ENCODE measurements at places on chromosomes 2 and 18.
A peak's percentile ranks its signal among the peaks of the same experiment; 100 is the strongest.

- DNase-seq: no peak
Observed at GRCh38 chr2:151654891-151655290, 79.4 kb downstream of the NEB start.

DNA sequence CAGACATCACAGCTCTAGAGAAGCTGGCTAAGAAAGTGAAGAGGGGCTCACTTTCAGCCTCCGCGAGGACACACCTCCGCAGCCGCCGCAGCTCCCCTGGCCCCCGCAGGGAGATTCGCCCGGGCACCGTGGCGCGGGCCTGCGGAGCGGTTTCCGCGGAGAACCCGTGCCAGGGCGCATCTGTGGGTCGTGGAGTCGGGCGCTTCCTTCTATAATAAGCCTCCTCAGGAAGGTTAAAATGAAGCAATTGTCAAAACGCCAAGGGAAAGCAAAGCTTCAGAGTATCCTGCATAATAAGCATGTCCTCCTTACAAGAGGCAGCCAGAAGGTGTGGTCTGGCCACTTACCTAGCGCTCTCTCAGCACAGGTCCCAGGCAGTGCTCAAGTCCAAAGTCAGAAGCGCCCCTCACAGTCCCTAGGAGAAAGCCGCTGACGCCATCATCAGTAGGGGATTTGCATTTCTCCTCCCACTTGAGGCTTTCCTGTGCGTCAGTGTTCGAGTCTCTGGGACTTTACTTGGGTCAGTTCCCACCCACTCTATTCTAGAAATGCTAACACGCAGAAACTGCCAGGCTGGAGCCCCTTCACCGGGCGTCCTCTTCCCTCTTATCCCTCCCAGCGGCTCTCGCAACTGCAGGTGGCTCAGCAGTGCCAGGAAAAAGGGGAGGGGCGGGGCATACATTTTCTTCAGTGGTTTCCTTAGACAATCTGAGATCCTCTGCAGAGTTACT, at the start of gene STAT4:
STAT4 (minus strand) TSS at position 395 of the 731 bp plus-strand sequence. CDS start 2,791 bp downstream, outside the sequence.
- DNase-seq: peak; percentile 85

DNA sequence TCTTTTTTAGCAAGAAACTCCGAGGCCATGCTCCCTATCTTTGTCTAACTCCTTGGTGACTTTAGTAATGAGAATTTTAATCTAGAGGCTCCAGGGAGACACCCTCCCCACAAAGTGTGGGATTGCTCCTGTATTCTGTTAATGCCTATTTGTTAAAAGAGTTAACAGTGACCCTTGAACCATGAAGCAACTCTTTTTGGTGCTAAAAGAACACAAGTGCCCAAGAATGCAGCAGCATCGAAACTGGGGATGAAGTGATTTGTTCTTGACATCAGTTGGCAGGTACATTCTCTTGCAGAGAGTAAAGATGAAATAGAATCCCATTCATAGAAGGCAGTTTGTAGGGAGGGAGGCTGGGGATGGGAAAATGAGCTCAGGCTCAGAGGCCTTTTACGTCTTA, 50.0 kb downstream of the FMNL2 start:
- DNase-seq: no peak

- DNase-seq: no peak
Observed at GRCh38 chr2:37322368-37322767, 2.3 kb downstream of the PRKD3 start.

DNA sequence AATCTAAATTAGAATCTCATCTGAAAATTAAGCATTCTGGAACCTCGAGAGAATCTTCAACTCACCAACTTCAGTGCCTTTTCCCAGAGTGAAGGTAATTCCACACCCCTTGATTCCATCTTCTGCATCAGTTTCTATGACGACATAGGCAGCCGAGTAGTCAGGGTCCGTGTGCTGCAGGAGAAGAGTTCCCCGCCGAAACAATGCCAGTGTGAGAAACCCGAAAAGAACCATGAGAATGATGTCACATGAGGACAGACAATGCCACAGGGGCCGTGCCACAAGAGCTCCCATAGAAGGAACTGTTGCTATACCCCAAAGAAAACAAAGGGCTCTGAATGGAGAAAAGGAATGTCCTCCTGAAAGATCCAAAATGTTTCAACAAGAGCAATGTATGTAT, 6.0 kb downstream of the ENOSF1 start:
- DNase-seq: no peak

DNA sequence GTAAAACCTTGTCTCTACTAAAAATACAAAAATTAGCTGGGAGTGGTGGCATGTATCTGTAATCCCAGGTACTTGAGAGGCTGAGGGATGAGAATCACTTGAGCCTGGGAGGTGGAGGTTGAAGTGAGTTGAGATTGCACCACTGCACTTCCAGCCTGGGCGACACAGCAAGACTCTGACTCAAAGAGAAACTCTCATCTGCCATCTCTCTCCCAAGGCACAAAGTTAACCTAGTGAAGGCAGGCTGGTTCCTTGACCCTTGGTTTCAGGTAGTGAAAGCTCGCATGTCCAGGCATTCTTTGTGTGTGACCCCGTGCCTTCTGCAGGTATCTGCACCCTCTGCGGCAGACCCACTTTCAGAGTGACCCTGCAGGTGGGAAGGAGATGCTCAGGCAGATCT, 100.0 kb downstream of the WDSUB1 start:
- no peak for DNase-seq

- no peak for DNase-seq
Observed at GRCh38 chr2:18690342-18690741, 101.0 kb upstream of the NT5C1B start.

DNA sequence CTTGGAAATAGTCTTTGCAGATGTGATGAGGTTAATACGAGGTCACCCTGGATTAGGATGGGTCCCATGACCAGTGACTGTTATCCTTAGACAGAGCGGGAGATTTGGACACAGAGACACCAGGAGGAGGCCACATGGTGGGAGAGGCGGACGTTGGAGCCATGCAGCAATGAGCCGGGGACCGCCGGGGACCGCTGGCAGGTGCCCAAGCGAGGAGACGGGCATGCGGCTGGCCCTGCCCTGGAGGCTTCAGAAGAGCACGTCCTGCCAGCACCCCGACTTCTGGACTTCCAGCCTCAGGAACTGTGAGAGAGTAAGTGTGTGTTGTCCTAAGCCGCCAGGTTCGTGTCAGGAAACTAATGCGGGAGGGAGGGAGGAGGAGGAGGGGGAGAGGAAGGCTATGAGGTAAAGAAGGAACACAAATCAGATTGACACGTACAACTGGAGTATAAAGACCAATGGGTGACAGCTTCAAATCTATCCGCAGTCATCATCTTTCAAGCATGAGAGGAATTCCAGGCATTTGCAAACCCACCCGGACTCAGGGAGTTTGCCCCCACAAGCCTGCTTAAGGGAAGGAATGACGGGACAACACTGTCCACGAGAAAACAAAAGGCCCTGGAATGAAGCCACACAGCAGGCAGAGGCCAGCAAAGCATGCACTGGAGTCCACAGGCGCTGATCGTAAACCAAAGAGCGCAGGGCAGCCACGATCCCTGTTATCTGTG, 11.6 kb upstream of the BOK start:
- DNase-seq: no peak

DNA sequence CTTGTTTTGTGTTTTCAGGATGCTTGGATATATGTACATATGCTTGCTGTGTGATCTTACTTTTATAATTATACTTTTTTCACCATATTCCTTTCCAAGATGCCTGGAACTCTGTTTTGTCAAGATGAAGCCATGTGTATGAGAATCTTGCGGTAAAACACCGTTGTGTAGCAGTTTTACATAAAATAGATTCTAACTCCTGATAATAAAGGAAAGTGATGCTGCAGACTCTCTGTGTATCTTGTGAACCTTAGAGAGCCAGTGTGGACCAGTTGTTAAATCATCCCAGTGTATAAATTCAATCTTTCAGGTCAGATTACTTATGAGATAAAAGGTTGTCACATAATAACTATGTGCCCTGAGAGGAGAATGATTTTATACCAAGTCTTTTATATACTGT, 12.5 kb upstream of the ITGA4 start:
- no peak for DNase-seq

DNA sequence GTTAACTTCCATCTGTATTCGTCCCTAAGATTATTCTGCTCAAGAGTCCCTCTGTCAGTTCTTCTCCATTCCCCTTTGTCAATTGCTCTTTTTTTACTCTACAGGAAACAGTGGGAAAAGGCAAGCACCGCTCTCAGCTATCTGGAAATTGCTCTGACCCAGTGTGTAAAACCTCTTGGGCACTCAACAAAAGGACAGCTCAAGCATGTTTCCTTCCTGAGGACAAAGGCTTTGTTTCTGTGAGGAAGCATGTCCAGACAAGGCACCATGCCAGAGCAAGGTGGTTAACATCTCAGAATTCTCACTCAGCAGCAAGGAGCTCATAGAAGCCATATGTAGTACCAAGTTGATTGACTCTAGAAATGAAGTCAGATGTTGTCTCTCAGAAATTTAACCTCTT, 735.6 kb downstream of the TSN start:
- DNase-seq: no peak

DNA sequence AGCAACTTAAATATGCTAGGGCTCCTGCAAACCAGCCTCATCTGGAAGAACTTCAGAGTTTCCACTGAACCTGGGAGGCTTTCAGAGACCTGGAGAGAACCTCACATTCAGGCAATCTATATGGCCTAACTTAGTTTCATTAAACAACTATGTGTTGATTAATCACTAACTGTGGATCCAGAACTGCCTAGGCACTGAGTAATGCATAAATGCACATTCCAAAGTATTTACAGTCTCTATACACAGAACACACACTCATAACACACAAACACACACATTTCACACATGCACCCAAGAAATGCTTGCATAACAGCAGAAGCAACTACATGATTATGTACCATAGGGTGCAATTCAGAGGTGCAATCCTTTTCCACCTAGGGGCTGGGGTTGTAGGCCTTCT, 552.8 kb downstream of the BCL11A start:
- no peak for DNase-seq

DNA sequence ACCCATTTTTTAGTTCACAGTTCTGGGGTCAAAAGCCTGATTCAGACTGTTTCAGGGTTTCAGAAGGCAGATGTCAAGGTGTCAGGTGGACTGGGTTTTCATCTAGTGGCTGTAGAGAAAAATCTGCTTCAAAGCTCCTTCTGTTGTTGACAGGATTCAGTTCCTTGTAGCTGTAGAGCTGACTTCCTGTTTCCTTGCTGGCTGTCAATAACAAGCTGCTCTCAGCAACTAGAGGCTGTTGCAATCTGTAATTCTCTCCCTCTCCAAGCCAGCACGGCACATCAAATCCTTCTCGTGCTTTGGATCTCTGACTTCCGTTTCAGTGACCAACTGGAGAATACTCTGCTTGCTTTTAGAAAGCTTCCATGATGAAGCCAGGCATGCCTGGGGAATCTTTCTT, 179.4 kb downstream of the DOK6 start:
- no peak for DNase-seq

GRCh38 chr2:184006998-184007397, 591.3 kb upstream of the ZNF804A start:
- DNase-seq: no peak

DNA sequence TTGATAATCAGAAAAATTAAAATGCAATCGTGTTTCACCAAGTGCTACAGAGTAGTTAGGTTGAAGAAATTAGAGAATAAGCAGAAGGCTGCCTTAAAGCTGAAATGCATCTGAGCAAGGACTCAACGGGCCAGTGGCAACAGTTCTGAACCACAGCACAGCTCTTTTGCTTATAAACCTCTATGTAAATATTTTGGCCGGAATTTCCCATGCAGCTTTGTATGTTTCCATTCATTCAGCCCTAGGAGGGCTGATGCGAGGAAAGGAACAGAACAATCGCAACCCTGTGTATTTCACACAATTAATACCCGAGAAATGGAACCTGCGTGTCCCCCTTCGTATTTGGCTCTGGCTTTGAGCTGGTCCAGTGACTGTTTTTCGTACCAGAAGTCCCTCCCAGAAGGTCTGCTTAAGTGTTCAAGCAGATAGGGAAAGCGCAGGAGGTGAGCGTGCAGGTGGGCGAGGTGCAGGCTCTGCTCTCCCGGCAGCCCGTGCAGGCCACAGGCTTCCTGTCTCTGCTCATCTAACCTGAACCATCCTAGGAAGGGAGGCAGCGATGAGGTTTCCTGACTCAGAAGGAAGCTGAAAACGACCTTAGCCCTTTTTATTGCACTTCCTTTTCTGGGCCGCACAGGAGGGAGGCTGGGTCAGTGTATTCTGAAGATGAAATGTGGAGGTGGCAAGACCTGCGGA, 67.3 kb downstream of the ASB1 start:
- peak; percentile 34 for DNase-seq

DNA sequence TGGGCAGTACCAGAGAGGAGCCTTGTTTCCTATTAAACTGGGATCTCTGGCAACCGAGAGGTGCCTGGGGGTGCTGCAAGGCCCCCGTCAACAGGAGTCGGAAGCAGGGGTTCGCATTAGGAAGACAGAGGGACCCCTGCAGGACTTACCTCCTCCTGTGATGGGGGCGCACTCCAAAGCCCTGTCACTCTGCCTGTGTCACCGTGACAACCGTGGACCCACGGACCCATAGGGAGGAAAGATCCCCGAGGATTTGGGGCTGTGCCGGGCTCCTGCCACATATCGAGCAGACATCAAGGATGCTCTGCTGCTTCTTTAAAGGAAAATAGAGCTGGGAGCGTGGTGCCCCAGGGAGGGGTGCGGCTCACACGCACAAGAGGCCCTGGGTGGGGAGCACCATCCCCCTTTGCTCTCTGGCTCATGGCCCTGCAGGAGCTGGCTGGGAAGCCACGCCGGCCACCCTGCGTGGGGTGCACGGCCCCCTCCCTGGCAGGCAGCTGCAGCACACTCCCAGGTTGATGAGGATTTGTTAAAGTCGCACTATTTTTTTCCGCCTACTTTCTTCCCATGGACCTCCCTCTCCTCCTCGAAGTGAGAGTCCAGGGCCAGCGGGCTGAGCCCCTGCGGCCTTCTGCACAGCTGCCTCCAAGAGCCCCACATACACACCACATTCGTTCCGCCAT, 167.5 kb downstream of the TWIST2 start:
- no peak for DNase-seq

- DNase-seq: no peak
Observed at GRCh38 chr2:154306266-154306970, 392.1 kb upstream of the KCNJ3 start.

GRCh38 chr2:156810094-156810493, 373.9 kb downstream of the GPD2 start:
- DNase-seq: no peak

- no peak for DNase-seq
Observed at GRCh38 chr2:207950063-207950760, 75.1 kb downstream of the PLEKHM3 start.

GRCh38 chr2:30823452-30823851, 16.2 kb upstream of the CAPN13 start:
- no peak for DNase-seq

DNA sequence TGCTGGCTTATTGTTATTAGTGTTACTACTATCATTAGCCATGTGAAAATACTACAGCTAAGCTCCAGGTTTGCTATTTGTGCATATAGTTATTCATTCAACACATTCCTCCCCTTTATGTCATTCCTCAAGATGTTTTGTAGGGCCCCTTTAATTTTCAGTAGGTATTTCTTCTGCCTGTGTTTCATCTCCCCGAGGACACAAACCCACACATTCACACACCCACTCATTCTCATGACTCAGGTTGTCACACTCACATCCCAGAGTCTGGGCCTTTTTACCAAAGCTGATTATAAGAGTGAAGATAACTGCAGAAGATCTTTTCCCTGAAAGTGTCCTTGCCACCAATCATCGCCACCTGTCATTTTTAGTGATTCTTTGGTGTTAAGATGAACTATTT, 68.6 kb upstream of the SPOPL start:
- DNase-seq: no peak

GRCh38 chr2:237669628-237670392, 42.4 kb downstream of the LRRFIP1 start:
- no peak for DNase-seq

GRCh38 chr2:20568501-20569463, 82.1 kb downstream of the HS1BP3 start:
- DNase-seq: no peak

GRCh38 chr2:63186331-63186730, 135.7 kb downstream of the OTX1 start:
- no peak for DNase-seq

Data from activated naive CD8-positive, alpha-beta T cell treated with anti-CD3 and anti-CD28 coated beads, Interleukin-2, amount 50 U/mL, for 24 hours (primary cell).